ENCODE measurements at places on chromosomes 4 and X. TPM values are rescaled to one million over a fixed set of nuclear protein-coding genes. Genes with fewer than 3 reads are reported as not detected.

DNA sequence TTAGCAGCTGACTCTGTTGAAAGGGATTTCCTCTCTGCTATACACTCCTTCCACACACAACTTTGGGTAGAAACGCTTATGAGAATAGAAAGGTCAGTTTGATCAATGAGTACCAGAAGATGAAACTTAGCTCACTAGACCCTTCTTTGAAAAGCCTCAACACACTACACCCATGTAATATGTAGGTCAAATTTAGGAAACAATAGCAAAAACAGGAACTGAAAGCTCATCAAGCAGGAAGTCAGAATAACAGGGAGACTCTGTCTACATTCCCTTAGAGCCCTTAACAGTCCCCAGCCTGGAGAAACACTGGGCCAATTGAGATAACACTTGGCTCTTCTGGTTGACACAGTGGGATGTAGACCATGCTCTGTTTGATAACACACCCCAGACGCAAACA is 30.7 kb downstream of the SRPX2 start:
- no peak for DNase-seq

DNA sequence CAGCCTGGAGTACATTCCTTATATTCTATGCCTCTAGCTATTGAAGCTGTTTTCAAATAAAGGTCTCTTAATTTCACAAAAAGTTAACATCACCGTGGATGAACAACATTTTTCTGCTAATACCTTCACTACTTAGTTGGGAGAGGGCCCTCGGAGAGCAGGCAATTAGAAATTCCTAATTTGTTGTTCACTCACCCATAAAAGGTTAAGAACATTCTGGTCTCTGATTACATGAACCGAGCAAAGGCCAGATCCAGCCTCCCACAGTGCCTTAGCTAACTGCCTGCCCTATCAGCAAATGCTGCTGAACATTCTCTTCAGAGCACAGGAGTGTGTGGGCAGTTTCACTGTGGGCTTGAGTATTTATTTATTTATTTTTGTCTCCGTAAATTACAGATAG is 36.0 kb upstream of the TTC29 start:
- no peak for DNase-seq

DNA sequence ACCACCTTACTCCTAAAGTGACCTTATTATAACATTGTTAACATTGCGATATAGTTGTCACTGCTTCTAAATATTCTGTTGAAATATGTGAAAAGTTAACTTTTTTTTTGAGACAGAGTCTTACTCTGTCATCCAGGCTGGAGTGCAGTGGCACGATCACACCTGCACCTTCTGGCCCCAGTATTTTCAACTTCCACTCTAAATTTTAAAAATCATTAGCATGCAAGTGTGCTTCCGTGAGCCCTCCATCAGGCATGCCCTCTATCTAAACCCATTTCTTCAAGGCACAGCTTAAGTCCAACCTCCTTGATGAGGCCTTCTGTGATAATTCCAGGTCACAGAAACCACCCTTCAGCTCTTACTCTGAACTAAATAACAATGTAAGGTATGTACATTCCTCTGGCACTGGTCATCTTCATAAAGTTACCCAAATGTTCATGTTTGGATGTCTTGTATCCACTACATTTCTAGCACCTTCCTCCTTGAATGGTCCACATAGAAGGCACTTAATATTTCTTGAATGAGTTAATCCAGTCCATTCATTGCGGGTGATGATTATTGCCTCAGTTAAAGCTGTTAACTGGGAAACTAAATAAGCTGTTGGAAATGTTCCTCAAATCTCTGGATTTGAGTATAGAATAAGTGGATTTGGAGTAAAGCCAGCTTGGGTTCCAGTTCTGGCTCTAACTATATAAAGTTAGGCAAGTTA is 38.6 kb upstream of the TMEM131L start:
- DNase-seq: no peak

- DNase-seq: no peak
Measured at GRCh38 chr4:15912961-15913630, 25.4 kb downstream of the FGFBP1 start.

DNA sequence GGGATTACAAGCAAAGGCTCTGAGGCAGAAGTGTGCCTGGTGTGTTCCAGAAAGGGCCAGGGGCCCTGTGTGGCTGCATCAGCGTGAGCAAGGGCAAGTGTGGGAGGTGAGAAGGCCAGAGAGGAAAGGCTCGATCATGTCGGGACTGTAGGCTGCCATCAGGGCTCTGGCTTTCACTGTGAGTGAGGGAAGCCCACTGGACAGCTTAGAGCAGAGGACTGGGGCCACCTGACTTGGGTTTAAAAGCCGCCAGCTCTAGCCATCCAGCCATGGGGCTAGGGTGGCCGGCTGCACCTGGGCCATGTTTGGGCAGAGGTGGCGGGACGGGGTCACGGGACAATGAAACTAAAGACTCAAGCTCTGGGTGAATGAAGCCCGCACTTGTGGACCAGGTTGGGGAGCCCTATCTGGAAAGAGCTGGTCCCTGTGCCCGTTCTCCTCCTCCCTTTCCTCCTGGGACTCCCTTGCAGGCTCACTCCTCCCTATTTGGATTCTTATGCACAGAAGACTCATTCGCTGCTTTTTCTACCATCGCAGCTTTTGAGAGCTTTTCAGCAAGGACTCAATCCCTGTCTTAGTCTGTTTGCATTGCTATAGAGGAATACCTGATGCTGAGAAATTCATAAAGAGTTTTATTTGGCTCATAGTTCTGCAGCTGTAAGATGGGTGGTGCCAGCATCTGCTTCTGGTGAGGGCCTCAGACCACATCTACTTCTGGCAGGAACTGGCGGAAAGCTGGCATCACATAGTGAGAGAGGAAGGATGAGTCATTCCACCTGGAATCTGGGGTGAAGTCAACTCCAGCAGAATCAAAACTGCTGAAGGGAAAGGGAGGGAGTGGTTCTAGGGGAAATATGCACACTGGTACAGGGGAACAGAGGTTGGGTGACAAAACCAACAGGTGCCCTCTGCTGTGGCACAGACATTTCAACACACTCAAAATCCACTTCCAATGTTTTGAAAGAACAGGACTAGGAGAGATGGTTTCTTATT is 15.3 kb downstream of the CTAG1B start:
- DNase-seq: no peak

- no peak for DNase-seq
Measured at GRCh38 chrX:17740137-17741122, 3.1 kb downstream of the SCML1 start.

GRCh38 chr4:56828784-56829535 is 7.5 kb upstream of the SPINK2 start:
- DNase-seq: no peak

- DNase-seq: no peak
Measured at GRCh38 chrX:12672367-12673106, 118.7 kb upstream of the PRPS2 start.

DNA sequence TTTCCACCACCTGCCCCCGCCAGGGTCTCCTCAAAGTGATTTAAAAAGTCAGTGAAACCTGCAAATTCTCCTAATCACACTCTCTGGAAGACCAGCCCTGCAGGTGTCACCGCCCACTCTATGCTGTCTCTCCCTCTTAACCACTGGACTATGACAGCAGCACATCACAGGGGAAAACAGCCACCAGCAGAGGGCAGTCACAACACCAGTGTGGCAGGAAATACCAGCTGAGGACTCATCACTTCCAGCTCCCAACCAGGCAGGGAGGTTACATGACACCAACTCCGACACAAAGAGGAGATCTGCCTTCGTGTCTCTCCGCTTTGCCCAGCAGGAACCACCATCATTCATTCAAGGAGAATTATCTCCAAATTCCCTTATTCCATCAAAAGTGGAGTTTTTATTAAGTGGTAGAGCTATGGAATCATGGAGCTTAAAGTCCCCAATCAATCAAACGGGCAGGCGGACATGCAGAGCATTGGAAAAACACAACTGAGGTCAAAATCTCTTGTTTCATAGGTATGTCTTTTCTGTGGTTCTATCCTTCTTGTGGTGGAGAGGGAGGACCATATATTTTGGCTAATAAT is 91.3 kb downstream of the NSUN7 start:
- DNase-seq: no peak

GRCh38 chr4:158459085-158459820 is 62.4 kb upstream of the RXFP1 start:
- no peak for DNase-seq

- DNase-seq: no peak
Measured at GRCh38 chr4:13865871-13866669, 238.5 kb upstream of the BOD1L1 start.

DNA sequence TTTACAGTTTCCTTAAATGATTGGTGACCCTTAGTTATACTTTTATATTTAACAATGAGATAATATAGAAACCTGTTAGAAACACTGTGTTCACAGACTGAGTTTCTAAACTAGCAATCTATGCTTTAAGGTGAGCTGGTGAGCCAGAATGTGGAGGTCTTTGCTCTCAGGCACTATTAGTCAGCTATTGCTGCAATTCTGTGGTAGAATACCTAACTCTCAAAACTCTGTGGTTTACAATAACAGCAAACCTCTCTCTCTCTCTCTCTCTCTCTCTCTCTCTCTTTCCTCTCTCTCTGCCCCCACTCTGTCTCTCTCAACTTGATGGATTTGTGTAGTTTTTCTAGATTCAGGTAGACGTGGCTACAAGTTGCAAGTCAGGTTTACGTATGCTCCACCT is 17.6 kb upstream of the LCORL start:
- no peak for DNase-seq

The PF4V1 gene
- not detected for polyA plus RNA-seq

The VEGFD gene
- 0.59 TPM for polyA plus RNA-seq

The ZNF81 gene
- polyA plus RNA-seq: 4.2 TPM

The ZNF141 gene
- 18.8 TPM for polyA plus RNA-seq

The PNMA6E gene
- not detected for polyA plus RNA-seq

The IDH3G gene
- 49.6 TPM for polyA plus RNA-seq

The C4orf54 gene
- 111 TPM for polyA plus RNA-seq
